ENCODE measurements at places on chromosomes 4 and X. TPM values are rescaled to one million over a fixed set of nuclear protein-coding genes. Genes with fewer than 3 reads are reported as not detected.
A peak's percentile ranks its signal among the peaks of the same experiment; 100 is the strongest.

The FIP1L1 gene
- total RNA-seq, result 39.6 TPM

The SPCS3 gene
- total RNA-seq, result 137 TPM

The NLGN4X gene
- total RNA-seq, result 0.45 TPM

The ADAMTS3 gene
- total RNA-seq, result 3.1 TPM

The RAI2 gene
- 17.3 TPM for total RNA-seq

The ZCCHC18 gene
- 1.4 TPM for total RNA-seq

The DNAAF6 gene
- total RNA-seq, result 1.2 TPM

The MFAP3L gene
- total RNA-seq, result 4.7 TPM

DNA sequence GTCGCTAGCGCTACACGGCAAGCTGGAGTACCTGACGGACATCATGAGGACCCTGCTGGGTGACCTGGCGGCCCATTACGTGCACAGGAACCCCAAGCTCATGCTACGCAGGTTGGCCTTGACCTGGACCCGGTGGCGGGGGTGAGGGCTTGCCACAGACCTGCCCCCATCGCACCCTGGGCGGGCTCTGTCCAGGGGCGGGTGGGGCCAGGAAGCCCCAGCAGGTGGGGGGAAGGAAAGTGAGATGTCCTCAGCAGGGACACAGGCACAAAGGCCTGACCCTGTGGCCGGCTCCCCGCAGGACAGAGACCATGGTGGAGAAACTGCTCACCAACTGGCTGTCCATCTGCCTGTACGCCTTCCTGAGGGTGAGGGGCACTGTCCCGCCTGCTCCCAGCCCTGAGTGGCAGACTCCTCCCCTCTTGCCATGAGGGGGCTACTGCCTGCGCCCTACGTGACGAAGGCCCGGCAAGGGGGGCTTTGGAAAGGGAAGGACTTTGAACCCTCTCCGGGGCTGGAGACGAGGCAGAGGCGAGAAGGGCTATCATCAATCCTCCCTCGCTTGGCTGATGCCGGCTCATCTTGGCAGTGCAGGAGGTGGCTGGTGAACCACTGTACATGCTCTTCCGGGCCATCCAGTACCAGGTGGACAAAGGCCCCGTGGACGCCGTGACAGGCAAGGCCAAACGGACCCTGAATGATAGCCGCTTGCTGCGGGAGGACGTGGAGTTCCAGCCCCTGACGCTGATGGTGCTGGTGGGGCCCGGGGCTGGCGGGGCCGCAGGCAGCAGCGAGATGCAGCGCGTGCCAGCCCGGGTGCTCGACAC is 5.3 kb upstream of the SRPK3 start:
- DNase-seq, result peak; percentile 41

DNA sequence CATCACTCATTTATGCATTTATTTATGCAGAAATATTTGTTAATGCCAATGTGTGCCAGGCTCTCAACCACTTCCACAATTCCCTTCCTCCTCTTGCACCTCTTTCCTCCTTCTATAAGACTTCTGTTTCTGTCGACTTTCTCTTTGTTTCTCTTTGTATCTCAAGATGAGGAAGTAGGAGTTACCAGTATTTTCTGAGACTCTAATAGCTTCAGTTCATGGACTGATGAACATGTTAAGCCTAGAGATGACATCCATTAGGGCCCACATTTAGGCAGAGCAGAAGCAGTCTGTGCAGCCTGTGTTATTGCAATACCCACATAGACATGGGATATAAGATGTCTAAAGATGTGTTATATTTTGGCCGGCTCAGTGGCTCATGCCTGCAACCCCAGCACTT is 241.8 kb upstream of the SMIM31 start:
- no peak for DNase-seq

GRCh38 chr4:25847329-25847728 is 15.5 kb downstream of the SEL1L3 start:
- DNase-seq, result no peak

DNA sequence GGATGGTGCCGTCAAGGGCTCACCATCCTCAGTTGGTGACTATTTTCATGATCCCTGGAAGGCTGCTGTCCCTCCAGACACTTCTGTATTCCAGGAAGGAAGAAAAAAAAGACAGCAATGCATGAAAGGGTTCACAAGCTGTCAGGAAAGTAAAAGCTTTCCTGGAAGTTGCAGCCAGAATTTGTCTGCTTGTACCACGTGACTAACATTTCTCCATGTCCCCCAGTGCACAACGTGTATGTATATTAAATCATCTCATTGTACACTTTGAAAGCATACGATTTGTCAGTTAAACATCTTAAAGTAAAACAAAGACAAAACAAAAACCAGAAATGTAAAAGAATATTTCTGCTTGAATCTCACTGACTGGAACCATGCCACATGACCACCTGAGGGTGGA is 127.4 kb upstream of the CLNK start:
- DNase-seq, result no peak

DNA sequence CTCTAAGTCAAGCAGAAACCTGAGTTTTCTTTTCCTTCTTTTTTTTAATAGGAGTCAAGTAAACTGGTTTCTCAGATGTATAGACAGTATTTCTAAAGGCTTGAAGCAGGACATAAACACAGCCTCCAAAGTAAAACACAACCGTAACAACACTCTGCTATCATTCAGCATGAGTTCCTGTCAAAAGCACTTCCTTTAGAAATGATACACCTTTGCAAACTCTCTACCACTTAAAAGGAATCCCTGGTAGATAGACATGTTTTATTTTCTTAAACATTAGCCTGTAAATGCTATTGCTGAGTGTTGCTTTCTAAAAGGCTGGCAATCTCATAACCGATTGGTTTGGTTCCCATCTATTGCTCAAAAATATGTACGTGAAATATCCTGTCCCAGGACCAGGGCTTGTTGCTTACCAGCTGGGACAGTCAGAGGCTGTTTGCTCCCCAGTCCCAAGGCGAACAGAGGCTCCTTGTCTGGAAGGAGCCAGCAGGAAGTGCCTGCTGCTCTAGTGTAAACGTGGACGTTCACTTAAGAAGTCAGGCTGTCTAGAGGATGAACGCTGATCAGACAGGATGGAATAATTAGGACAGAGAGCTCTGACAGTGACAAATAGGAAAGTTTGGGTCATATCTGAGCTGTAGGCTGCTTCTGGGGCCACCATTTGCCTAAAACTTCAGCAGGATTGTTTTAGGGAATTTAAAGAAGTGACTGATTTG is 173.9 kb upstream of the KLF3 start:
- peak; percentile 29 for DNase-seq

DNA sequence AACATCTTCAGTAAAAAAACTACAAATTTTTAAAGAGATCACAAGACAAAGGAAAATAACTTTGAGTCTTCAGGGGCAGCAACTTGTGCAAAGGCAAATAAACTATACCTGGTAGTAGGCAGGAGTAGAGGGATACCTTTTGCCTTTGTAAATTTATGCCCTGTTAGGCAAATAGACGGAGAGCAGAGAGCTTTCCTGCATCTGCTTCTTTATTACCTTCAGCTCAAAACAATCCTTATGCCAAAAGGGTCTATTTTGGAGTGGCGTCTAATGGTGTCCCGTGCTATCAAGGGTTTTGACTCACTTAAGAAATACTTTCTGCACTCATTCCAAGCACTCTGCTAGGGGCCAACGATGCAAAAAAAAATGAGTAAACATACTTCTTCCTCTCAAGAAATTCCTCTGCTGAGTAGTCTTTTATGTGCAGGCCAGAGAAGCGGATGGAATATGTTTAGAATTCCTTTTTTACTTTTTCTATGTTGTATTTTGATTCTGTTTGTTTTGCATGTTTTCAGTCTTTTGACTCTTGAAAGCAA is 131.9 kb downstream of the ANXA5 start:
- peak; percentile 21 for DNase-seq

GRCh38 chr4:118920247-118920646 is 31.6 kb downstream of the SYNPO2 start:
- no peak for DNase-seq

- no peak for DNase-seq
These were observed 10.9 kb upstream of the TMPRSS11D start for GRCh38 chr4:67894659-67895058.

- DNase-seq, result no peak
These were observed 118.5 kb downstream of the CFAP299 start for GRCh38 chr4:80454040-80454439.

GRCh38 chr4:188127214-188127874 is 11.9 kb upstream of the TRIML1 start:
- DNase-seq, result no peak

- no peak for DNase-seq
These were observed 124.0 kb upstream of the STIM2 start for GRCh38 chr4:26736621-26737020.

GRCh38 chr4:66943112-66943511 is 602.2 kb downstream of the CENPC start:
- DNase-seq, result no peak

DNA sequence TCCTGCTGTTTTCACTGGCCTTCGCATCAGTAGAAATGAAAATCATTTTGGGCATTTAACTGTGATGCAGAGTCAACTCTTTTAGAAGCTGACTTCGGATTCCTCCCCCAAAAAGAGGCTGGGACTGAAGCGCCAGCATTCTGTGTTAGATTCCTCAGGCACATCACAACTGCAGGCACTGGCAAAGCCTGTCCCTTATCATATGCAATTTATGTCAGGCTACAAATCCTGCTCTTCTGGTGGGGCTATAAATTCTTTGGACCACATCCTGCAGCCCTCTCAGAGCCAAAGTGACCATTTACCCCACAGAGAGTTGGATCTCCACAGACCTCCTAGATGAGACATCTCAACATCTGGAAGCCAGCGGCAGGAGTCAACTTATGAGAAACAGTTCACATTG is 138.4 kb downstream of the CBR4 start:
- no peak for DNase-seq

DNA sequence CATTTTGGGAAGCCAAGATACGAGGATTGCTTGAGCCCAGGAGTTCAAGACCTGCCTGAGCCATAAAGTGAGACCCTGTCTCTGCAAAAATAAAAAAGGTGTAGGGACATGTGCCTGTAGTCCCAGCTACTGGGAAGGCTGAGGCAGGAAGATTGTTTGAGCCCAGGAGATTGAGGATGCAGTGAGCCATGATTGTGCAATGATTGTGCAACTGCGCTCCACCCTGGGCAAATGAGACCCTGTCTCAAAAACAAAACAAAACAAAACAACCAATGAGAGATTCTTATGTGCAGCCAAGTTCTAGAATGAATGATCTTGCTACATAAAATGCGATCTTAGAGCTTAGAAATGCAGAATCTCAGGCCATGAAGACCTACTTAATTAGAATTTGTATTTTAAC is 22.5 kb downstream of the SLC9B2 start:
- DNase-seq, result no peak

DNA sequence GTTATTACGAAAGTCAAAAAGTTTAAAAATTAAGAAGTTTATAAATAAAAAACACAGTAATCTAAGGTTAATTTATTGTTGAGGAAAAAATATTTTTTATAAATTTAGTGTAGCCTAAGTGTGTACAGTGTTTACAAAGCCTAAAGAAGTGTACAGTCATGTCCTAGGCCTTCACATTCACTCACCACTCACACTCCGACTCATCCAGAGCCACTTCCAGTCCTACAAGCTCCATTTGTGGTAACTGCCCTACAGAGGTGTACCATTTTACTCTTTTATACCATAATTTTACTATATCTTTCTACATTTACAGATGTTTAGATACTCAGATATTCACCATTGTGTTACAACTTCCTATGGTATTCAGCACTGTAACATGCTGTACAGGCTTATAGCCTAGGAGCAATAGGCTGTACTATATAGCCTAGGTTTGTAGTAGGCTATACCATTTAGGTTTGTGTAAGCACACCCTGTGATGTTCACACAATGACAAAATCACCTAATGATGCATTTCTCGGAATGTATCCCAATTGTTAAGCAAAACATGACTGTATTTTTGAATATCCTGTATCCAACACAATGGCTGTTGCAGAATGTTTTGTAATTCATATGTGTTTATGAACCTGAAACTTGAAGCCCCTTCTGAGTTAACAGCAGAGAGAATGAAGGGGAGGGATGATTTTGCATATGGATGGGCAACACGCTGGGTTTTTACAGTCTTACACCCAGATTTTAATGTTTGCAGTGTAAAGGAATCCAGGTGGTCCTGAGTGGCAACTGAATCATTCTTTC is 3.1 kb downstream of the PPBP start:
- no peak for DNase-seq

DNA sequence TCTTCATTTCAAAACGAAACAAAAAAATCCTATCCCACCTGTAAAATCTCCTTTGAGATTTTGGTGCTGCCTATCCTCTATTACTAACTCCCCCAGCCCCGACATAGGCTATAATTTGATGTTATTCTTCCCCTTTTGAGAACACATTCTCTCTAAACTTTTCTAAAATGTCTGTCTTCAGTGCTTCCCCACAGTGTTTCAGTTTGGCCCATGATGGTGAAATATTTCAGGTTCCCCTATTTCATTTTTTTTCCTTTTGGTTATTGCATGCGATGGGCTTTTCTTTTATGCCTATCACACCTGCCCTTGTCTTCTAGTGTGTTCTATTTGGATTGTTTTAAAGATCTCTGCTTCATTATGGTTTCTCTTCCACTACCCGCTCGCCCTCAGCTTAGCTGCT is 14.7 kb downstream of the BCORL1 start:
- no peak for DNase-seq

DNA sequence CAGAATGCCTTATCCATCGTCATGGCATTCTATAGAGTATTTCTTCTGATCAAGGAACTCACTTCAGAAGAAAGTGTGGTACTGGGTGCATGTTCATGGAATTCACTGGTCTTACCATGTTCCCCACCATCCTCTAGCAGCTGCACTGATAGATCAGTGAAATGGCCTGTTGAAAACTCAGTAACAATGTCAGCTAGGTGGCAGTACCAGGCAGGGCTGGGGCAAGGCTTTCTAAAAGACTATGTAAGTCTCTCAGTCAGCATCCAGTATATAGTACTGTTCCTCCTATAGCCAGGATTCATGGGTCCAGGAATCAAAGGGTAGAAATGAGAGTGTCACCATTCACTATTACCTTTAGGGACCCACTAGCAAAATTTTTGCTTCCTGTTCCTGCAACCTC is 15.8 kb upstream of the LDB2 start:
- DNase-seq, result no peak

- DNase-seq, result no peak
These were observed 12.1 kb downstream of the LAMP2 start for GRCh38 chrX:120456973-120457372.

DNA sequence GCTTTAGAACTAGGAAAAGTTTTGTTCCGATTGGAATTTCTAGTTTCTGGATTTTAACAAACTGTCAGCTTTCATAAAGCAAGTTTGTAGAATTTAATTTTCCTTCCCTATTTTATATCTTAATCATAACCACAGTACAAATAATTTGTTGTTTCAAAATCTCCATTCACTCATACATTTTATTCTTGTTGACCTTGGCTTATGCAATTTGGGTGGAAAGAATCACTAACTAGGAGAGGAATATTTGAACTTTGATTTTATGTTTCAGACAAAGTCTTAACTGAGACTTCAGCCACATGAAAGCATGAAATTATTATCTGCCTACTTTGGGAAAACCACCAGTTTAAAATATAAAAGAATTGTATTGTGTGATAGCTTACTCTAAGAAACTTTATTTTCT is 427.9 kb downstream of the SPRY1 start:
- no peak for DNase-seq

DNA sequence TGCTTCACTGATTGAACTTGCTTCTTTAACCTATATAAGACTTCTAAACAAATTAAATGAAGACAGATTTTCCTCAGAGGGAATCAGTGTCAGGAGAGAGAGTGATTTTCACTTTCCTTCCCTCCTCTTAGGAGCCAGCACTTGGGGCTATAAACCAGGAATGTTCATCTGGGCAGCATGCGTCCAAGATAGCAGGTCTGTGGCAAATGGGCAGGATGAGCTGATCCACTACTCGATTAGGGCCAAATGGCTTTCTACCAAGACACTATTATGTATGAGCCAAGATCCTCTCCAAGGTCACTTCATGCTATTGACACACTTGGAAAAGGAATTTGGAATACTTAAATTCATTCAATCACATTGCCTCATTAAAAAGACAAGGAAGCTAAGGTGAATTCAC is 203.9 kb upstream of the GRID2 start:
- no peak for DNase-seq

Measured in left lung (tissue), 14 donors.